ENCODE measurements at places on chromosomes 16 and 17.

- DNase-seq = no peak
Observed at GRCh38 chr17:65177901-65178300, 40.7 kb downstream of the RGS9 start.

DNA sequence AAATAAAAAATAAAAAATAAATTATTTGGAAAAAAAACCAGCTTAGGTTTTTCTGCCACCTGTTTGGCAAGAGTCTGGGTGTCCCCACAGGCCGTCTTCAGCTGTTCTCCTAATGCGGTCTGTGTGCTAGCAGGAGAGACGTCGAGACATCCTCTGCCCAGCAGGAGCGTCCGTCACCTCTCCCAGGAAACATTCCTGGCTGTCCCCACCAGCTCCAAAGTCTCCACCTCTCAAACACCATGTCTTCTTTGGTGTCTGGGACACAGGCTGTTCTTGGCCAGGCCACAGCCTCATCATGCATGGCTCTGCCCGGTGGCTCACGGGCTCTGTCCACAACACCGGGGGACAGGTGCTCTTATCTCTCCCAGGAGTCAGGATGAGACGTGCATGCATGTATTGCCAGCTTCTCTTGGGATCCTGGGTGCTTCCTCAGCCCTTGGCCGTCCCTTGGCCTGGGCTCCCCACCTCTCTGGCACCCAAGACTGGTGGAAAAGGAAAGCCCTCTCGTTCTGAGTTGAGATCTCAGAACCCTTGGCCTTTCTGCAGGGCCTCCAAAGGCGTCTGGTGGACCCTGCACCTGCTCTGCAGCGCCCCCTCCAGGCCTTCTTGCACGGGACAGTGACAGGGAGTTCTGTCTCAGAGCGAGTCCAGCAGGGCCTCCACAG, 84.9 kb upstream of the CBX4 start:
- peak; percentile 78 for DNase-seq

GRCh38 chr16:88983771-88984687, 7.0 kb upstream of the CBFA2T3 start:
- DNase-seq = no peak

- no peak for DNase-seq
Observed at GRCh38 chr17:1475321-1475854, 17.1 kb downstream of the MYO1C start.

- peak; percentile 62 for DNase-seq
Observed at GRCh38 chr16:77896415-77897128, 108.2 kb downstream of the VAT1L start.

GRCh38 chr17:6567528-6568183, 11.3 kb upstream of the PITPNM3 start:
- DNase-seq = peak; percentile 44

DNA sequence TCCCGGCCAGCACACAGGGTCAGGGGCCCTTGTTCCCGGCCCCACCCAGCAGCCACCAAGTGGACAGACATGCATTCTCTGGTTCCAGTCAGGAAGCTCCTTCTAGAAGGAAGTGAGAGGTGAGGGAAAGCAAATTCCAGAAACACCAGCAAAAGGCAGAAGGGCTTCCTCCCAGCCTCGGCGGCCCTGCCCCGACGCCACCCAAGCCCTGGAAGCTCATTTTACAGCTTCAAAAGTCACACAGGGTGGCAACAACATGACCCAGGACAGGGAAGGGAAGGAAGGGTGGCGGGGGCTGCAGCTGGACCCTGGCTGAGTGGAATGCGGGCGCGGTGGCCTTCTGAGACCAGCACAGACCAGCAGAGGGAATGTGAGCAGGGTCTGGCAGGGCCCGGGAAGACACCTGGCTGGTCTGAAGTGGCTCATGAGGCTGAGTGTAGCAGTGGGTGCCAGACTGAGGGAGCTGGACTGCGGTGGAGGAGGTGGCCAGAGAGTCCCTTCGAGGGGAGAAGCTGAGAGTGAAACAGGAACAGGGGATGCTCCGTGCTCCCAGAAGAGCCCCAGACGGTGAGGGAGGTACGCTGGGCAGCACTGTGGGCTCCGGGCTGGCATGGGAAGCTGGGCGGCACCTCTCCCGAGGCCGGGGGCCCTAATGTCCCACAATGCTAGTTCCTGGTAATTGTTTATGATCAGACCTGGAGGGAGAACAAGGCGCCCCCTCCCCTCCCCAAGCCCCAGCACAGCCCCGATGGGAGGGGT, 1.9 kb upstream of the UNC13D start:
- DNase-seq = no peak

GRCh38 chr17:64117981-64118979, 11.7 kb downstream of the ERN1 start:
- DNase-seq = no peak

GRCh38 chr17:57281887-57282286, 25.6 kb downstream of the MSI2 start:
- DNase-seq = no peak

DNA sequence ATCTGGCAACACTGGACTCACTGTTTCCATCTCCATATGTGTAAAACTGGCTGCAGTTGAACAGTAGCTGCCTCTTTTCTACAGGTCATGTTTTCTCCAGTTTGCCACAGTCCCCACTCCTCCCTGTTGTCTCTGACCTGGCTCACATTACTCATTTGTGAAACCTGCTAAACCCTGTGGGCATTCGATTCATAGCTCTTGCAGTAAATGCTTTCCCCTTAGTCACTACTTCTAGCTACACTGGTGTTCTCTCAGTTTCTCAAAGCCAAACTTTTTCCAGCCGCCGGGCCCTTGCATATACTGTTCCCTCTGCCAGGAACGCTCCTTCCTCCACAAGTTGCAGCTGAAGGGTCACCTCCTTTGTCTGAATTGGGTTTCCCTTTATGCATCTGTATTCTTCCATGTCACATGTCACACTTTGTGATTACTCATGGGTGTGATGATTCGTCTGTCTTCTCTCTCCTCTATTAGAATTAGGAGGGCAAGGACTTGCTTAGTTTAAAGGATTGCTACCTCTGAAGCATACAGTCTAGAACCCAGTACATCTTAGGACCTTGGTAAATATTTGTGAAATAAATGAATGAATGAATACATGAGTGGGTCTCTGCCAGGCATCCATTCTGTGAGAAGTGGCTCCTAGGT, 15.0 kb upstream of the MT4 start:
- no peak for DNase-seq

DNA sequence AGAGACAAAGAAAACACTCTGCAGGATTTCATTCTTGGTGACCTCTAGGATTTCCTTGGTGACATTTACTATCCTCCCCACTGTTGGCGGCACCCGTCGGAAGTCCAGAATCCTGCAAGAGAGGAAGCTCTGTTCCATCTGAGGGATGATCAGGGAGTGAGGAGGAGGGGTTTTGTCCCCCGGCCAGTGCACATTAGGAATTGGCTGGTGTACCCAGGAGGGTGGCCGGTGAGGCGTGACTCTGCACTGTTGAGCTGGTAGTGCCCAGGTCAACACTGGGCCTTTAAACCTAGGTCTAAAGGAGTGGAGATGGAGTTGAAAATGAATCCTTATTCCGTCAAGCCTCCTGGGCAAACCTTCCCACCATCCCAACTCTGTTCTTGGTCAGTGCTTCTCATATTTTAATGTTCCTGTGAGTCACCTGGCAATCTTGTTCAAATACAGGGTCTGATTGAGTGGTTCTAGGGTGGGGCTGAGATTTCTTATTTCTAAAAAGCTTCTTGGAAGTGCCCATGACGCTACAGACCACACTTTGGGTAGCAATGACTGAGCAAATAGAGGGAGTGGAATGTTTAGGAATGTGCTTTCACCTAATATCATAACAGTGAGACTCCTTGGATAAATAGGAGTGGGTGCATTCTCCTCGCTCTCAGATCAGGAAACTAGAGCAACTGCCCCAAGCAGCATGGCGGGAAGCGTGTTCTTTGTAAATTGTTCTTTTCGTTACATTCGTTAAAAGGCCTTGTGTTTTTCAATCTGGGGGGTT, 30.7 kb downstream of the PRKAR1A start:
- DNase-seq = no peak

- DNase-seq = peak; percentile 47
Observed at GRCh38 chr16:58339452-58339981, 44.7 kb upstream of the PRSS54 start.

DNA sequence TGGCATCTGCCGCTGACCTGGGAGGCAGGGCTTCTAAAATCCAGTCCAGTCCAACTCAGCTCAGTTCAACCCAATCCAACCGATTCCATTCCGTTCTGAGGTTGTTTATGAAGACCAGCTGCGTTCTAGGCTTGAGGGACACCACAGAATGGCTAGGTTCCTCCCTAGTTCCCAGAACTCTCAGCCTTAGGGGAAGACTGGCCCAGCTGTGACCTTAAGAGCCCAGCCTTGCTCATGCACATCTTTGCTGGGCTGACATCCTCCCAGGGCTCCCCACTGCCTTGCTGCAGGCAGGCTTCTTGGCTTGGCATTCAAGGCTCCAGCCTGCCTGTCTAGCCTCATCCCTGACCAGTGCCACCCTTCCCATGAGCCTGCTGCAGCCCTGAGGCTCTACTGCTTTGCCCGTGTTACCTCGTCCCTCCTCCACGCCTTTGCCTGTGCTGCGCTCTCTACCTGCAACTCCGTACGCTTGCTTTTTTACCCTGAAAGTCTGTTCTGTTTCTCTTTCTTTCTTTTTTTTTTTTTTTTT, 7.9 kb downstream of the SLC12A3 start:
- DNase-seq = no peak

GRCh38 chr16:58027916-58028455, 2.4 kb downstream of the MMP15 start:
- no peak for DNase-seq

GRCh38 chr16:19804538-19805323, 79.9 kb downstream of the GPRC5B start:
- DNase-seq = no peak

- peak; percentile 27 for DNase-seq
Observed at GRCh38 chr17:75808905-75809621, 24.5 kb downstream of the UNK start.

DNA sequence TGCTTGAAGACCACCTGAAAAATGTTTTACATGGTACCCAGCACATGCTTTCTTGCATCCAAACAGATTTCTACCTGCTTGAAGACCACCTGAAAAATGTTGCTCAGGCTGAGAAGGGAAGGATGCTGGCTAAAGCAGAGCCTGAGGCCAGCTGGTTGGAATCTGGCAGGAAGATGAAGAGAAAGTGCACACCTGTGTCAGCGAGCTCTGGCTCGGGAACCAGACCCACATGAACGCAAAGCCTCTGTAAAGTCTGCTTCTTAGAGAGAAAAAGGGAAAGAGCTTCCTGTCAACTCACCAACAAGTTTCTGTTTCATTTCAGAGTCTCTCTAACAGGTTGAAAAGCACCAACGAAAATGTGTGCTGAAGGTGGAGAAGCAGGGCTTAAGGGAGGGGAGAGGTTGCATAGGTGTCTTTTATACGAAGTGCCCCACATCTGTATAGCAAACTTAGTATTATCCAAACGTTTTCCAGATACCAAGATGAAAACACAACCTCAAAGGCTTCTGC, 226.0 kb downstream of the TOX3 start:
- DNase-seq = no peak

DNA sequence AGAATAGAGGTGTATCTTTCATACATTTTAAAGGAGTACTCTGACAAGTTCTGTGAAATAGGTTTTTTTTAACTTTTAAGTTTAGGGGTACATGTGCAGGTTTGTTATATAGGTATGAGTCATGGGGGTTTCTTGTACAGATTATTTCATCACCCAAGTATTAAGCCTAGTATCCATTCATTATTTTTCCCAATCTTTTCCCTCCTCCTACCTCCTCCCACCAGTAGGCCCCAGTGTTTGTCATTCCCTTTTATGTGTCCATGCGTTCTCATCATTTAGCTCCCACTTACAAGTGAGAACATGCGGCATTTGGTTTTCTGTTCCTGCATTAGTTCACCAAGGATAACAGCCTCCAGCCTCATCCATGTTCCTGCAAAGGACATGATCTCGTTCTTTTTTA, 175.5 kb downstream of the CYB561 start:
- no peak for DNase-seq

DNA sequence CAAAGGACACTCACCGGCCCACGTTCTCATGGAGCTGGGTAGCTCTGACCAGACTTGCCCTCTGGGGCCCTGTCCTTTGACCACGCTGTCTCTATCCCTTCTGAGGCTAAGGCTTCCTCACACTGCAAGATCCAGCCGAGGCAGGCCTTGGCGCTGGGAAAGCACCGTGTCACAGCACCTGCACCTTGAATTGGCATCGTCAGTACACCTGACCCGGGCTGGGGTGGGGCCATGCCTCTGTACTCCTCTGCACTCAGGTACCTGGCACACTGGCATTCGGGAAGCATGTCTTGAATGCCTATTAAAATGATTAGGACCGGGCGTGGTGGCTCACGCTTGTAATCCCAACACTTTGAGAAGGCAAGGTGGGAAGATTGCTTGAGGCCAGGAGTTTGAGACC, 6.0 kb downstream of the TBC1D24 start:
- DNase-seq = no peak

DNA sequence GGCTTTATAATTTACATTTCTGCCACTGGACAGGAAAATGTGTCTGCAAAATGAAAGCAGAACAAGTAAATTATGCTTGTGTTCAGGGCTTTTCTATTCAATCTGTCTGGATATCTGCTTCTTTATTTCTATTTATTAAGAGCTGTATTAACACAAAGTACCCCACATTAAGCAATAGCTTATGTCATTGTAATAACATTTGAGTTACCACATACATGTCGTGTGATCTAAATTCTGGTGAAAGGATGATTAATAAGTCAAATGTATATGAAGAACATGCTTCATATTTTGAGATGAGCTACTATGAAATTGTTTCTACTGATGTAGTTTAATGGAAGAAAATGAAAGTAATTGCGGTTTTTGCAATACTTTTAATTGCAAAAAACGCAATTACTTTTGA, 238.2 kb downstream of the KCNJ2 start:
- DNase-seq = no peak

DNA sequence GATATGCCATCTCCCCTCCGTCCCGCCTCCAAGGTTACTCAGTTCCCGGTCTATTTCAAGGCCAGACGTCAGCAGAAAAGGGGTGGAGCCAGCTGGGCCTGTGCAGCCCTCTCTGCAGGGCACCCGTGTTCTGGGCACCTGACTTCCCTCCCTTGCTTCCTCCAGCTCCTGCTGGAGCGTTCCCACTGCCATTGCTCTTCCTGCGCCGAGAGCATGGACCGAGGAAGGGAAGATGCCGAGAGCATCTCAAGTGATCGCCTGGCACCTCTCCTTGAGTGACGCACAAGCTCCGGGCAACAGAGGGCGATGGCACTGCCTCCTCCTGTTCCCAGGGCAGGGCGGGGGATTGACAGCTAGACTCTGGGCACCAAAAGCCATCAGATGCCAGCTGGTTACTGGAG, 29.4 kb upstream of the NAT9 start:
- no peak for DNase-seq

DNA sequence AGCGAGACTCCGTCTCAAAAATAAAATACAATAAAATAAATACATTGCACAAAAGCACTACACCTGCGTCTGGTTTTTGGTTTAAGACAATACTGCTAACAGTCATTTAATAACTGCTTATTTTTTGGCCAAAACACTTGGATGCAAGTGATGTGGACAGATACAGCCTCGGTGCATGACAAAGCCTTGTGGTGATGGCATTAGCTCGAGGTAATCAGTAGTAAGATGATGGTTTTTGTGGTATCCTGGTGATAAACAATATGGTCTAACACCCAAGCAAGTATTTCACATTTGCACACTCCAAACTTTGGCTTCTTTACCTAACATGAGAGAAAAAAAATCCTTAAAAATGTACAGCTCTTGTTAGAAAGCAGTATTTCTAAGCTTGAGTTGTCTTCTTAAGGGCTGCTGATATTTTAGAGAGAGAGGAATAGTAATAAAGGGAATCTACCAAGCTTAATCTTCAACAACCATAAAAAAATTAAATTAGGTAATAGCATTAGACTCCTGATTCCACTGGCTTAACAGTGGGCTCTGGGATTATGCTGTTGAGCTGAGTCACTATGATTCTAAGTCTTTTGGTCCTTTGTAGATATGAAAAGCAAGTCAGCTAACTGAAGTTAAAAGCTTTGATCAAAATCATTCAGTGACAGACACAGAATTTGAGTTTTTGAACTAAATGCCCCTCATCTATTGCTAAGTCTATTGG, 111.1 kb downstream of the VPS53 start:
- no peak for DNase-seq

Measured in SK-N-SH (cell line).